ENCODE measurements at places on chromosomes 5 and 9.

GRCh38 chr5:105695941-105696340 is 1974.8 kb downstream of the EFNA5 start:
- DNase-seq, result no peak

DNA sequence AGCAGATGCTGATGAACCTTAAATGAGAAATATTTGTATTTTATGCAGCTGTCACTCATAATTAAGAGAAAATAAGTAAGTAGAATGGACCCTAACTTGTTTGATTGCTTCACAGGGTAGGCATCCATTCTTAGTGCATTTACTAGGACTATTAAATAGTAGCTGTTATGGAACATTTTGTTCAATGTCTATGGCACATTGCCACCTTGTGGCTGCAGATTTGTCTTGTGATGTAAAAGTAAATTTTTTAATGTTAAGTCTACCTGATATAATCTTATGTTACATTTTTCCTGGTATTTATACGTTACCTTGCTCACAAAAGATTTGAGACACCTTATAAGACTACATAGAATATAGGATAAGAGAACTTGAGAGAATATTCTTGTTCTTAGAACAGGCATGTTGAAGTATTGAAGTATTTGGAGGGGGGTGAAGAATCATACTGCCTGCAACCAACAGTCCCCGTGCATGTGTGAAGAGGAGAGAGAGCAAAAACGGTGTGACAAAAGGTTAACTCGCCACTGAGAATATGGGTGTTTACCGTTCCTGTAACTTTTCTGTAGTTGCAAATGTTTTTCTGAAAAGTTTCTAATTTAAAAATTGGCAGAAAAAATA is 161.1 kb downstream of the MAST4 start:
- peak; percentile 4 for DNase-seq

DNA sequence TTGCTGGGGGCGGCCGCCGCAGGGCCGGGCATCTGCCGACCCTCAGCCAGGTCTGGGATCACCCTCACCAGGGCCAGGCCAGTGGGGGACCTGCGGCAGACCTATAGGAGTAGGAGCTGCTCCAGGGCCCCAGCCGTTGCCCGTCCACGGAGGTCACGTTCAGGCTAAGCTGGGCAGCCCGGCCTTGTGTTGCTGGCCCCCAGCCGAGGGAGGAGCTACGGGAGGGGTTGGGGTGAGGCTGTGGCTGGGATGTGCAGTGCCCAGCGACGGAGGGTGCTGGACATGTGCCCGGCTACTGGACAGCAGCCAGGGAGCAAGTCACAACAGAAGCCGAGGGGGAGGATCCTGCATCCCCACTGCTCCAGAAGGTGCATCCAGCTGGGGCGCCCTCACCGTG is 39.6 kb upstream of the SLC6A19 start:
- DNase-seq, result no peak

GRCh38 chr5:168740092-168740800 is 161.1 kb upstream of the PANK3 start:
- no peak for DNase-seq

DNA sequence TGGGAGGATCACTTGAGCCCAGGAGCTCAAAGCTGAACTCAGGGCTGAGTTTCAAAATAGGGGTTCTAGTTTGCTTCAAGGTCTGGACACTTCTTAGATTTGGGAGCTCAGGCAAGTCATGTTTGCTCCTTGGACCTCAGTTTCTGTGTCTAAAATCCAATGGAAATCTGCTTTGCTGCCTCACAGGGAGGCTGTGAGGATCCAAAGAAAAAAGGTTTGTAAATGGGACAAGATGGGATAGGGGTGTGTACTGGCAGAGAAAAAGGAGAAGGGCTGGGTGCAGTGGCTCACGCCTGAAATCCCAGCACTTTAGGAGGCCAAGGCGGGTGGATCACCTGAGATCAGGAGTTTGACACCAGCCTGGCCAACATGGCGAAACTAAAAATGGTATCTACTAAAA is 39.6 kb upstream of the SH3PXD2B start:
- DNase-seq, result no peak

GRCh38 chr9:136566901-136567300 is 21.1 kb upstream of the NOTCH1 start:
- no peak for DNase-seq

DNA sequence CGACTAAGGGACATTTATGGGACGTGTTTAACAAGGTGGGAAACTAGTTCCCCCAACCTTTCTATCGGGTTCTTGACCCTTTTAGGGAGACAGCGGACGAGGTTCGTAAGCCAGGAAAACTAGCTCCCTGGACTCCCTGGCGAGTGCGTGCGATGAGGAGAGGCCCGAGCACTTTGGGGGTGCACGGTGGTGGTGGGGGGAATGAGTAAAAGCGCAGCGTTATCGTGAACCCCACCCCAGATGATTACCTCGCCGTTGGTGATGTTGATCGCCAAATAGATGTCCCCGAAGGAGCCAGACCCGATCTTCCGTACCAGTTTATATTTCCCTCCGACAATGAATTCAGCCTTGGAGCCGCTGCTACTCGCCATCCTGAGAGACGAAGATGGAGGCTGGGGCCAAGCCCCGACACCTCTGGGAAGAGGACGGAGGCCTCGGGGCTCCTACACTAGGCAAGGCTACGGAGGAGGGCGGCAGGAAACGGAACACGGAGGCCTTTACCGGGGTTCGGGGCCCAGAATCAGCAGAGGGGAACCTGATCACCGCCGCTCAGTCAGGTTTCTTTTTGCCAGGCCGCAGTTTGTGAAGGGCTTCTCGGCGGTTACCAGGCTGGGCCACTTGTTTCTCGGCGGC is 529 bp downstream of the CSNK1A1 start:
- no peak for DNase-seq

- no peak for DNase-seq
Measured at GRCh38 chr5:173671121-173671949, 54.9 kb upstream of the BOD1 start.

DNA sequence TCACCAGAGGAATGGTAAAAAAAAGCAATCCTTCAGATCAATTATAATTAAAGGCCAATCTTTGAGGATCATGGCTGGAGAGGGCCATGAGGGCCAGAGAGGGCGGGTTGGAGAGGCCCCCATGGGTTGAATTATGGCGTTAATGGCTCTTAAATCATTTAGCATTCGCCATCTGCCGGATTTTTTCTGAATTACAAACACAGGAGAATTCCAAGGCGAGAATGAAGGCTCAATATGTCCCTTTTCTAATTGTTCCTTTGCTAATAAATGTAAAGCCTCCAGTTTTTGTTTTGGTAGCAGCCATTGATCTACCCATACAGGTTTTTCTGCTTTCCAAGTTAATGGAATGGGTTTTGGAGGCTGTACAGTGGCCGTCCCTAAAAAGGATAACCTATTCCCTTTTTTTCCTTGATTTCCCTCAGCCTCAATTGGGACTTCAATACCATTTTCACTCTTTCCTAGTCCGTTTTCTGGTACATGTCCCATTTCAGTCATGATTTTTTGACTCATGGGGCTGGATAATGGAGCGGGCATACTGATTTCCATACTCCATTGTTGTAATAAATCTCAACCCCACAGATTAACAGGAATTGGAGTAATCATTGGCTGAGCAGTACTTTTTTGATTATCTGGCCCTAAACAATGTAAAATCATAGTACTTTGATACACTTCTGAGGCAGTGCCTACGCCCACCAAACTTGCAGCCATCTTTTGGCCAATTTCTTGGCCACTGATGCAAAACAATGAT is 6.7 kb upstream of the TMEM141 start:
- no peak for DNase-seq

DNA sequence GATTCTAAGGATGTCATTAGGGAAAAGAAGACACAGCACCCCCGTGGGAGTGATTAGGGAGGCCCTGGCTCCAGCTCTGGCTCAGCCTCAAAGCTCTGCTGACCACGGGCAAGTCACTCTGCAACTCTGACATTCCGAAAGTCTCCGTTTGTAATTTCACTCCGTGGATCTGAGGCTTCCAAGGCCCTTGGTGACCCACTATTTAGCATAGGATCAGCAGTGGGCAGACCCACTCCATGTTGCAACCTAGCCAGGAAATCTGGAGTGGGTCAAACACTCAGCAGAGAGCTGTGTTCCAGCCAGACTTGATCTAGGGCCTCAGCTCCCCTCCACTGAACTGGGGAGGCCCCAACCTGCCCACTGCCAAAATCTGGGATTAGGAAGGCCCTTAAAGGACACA is 11.8 kb downstream of the PHF19 start:
- DNase-seq, result no peak

- DNase-seq, result no peak
Measured at GRCh38 chr5:41369799-41370198, 140.6 kb downstream of the PLCXD3 start.

- DNase-seq, result no peak
Measured at GRCh38 chr5:159915904-159916840, at the start of gene ADRA1B. TSS of gene ADRA1B (plus strand) at chr5:159916482. CDS start at chr5:159916906, 424 bp downstream.

DNA sequence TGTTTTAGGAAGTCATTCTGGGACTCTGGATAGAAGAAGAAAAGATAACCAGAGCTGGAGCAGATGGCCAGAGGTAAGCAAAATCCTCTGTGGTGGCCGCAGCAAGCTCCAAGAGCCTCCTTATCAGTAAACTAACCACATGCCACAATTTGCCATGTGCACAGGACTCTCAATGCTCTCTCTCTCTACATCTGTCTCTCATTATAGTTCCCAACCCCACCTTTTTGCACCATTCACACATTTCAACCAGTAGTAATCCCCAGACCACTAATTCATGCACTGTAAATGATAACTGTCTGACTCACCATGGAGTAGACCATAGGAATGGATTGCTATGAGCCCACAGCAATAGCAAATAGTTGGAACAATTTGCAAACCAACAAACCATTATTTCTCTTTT is 526.1 kb downstream of the TLR4 start:
- no peak for DNase-seq

GRCh38 chr9:134434894-134435506 is 108.7 kb downstream of the RXRA start:
- peak; percentile 34 for DNase-seq

- peak; percentile 33 for DNase-seq
Measured at GRCh38 chr5:139271201-139272027, 22.1 kb upstream of the MATR3 start.

- no peak for DNase-seq
Measured at GRCh38 chr5:172722327-172722815, 48.6 kb downstream of the DUSP1 start.

GRCh38 chr5:59020611-59021285 is 437.9 kb downstream of the RAB3C start:
- DNase-seq, result no peak

- no peak for DNase-seq
Measured at GRCh38 chr5:134784946-134785620, 26.5 kb downstream of the DDX46 start.

- no peak for DNase-seq
Measured at GRCh38 chr9:85416715-85417114, 325.0 kb downstream of the AGTPBP1 start.

DNA sequence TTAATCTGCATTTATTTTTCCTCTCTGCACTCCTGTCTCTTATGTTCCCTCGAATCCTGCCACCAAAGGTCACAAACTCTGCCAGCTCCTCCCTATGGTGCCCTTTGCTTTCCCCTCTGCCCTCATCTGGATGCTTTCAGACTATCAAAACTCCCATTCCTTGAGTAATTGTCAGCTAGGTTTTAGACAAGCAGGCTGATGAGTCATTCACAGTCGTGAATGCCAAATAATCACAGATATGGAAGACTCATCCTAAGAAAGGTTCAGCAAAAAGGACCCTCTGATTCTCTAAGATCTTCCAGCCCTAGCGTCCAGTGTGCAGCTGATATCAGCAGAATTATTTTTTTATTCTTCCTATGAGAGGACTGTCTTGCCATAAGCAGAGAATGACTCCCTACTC is 104.5 kb upstream of the NUDT12 start:
- no peak for DNase-seq

GRCh38 chr9:134188386-134189144 is 24.2 kb upstream of the RNU6ATAC start:
- DNase-seq, result no peak

DNA sequence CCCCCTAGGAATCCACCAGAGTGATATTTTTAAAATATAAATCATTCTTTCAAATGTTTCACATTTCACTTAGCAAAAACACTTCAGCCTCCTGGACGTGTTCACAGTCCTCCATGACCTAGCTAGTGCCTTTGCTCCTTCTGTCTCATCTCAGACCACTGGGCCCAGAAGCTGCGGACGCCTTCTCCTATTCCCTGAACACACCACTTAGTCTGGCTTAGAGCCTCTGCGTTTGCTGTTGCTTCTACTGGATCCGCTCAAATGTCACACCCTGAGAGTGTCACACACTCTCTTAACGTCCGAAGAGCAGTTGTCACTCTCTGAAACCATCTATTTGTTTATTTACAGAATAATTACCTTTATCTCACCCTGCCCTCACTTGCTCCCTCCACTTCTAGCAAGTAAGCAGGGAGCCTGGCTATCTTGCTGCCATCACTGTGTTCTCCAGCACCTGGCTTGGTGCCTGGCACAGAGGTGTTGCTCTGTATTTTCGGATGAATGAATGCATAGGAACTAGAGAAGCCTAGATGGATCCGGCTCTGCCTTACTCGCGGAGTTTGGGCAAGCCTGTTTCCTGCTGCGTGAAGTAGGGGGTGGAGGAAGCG is 1.2 kb upstream of the GRK6 start:
- DNase-seq, result no peak

- no peak for DNase-seq
Measured at GRCh38 chr5:90547072-90547536, 11.5 kb upstream of the ADGRV1 start.

DNA sequence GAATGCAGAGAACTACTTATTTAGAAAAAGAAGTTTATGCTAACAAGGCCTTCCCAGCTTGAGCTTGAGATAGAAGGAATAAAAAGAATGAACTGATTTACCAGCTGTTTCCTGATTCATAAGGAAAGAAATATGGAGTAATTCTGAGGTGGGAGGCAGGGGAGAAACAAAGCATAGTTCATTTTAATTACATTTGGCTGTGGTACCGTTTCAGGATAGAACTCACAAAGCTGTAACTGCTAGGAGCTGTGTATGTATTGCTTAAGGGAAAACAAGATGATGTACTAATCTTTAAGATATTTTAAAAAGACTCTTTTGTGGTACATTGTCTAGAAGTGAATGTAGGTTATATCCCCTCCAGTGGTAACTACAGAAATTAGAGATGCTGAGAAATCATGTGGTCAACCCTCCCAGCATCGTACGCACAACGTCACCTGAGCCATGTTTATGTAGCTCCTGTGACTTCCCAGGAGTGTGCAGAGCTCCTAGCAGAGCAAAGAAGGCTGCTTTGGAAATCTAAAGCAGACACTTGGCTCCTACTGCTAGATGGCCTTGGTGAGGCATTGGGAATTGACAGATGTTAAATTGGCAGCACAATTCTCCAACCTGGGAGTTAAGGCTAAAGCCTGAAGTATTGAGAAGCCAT is 208.3 kb upstream of the VLDLR start:
- no peak for DNase-seq

- DNase-seq, result no peak
Measured at GRCh38 chr5:5373351-5373989, 49.0 kb upstream of the ICE1 start.

- DNase-seq, result no peak
Measured at GRCh38 chr5:537098-537497, 12.8 kb upstream of the SLC9A3 start.

GRCh38 chr9:71620331-71620730 is 148.0 kb downstream of the CEMIP2 start:
- no peak for DNase-seq

DNA sequence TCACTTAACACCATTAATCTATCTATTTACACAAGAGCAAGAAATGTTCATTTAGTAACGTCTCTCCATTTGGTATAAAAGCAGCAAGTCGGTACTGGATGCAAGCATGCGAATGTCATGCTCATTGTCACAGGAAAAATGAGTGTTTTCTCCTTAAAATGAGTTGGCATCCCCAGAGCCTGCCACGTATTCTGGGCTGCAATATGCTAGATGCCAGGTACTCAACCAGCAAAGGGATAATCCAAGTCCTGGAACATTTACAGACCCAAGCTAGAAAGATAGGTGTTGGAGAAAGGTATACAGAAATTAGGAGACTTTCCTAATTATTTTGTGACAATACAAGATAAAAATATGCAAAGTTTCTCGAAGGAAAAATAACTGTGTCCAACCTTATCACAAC is 217.5 kb downstream of the EBF1 start:
- no peak for DNase-seq
